DMS 273 treated with DMSO at 0.1 percent for 48 hours (cell line): ENCODE measurements at places on chromosomes 4 and X.

DNA sequence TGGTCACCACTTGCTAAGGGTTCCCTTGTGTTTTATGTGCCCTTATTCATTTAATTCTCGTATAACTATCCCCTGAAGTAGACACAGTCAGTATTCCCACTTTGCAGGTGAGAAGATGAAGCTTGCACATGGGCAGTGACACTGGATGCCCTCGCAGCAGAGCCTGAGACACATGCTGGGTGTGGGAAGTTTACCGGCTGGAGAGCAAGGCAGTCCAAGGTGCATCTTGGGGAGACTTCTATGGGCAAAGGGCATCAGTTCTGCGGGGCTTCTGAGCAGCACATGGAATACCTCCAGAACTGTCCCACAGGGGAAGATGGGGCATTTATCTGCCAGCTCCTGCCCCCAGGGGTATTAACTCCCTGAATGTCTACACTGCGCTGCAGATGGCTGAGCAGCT lies 92.2 kb downstream of the SLC2A9 start:
- DNase-seq: no peak

- DNase-seq: no peak
Observed at GRCh38 chr4:52529983-52530382, 129.1 kb downstream of the USP46 start.

GRCh38 chr4:31366041-31366440 lies 645.9 kb downstream of the PCDH7 start:
- no peak for DNase-seq

GRCh38 chr4:181594188-181594587 lies 649.0 kb upstream of the TENM3 start:
- DNase-seq: no peak

- no peak for DNase-seq
Observed at GRCh38 chrX:53666171-53666570, 20.3 kb downstream of the HUWE1 start.
